Activated T-cell treated with anti-CD3 and anti-CD28 coated beads, Interleukin-2, amount 50 U/mL, for 72 hours (primary cell): ENCODE measurements at places on chromosomes 2 and 18.

- DNase-seq = no peak
Observed at GRCh38 chr2:208546860-208547650, 140.5 kb downstream of the PTH2R start.

GRCh38 chr2:126898636-126899035 is at the start of gene TEX51:
TEX51 (plus strand) TSS chr2:126898890; CDS start chr2:126898919, 29 bp downstream.
- DNase-seq = no peak

- no peak for DNase-seq
Observed at GRCh38 chr2:96903318-96903717, 33.4 kb upstream of the SEMA4C start.

GRCh38 chr18:78790960-78791359 is 188.7 kb upstream of the SALL3 start:
- DNase-seq = no peak

- DNase-seq = no peak
Observed at GRCh38 chr2:26897807-26898479, 50.0 kb downstream of the DPYSL5 start.

- DNase-seq = no peak
Observed at GRCh38 chr2:112835061-112835501, 1.5 kb downstream of the IL1B start.

DNA sequence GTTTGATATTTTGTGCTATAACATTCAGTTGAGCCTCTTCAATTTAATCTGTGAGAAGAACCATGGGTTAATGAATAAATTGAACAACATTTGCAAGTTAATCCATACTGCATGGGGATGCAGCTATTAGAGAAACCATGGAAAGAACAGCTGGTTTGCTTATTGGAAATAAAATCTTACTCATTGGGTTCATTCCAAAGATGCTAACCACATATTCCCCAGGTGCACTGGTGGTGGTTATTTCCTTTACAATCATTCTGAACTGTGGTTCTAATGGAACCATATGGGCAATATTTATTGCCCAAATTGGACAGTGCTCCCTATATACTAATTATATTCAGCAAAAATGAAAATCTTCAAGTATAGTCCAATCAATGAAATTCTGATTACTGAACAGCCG is 1200.4 kb upstream of the CDH2 start:
- DNase-seq = no peak

GRCh38 chr2:227479865-227480475 is 8.0 kb downstream of the AGFG1 start:
- DNase-seq = no peak

- DNase-seq = peak; percentile 89
Observed at GRCh38 chr2:113173542-113174375, at the start of gene PSD4. PSD4 (plus strand) TSS chr2:113173971; CDS start chr2:113182457, 8,486 bp downstream.

DNA sequence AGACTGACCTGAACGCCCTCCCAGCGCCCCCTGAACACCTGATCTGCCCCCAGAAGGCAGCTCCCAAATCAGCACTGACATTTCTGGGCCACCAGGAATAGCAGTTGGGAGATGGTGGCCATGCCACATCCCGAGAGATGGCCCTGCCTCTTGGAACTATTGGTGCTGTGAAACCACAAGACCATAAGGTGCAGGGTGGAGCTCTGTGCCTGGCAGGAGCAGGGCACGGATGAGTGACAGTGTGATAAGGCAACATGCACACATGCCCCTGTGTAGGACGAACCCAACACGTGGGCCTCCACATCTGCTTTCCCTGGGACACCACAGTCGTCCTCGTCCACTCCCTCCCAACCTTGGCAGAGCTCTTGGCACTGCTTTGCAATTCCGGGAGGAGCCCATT is 26.9 kb downstream of the ANO7 start:
- no peak for DNase-seq

- DNase-seq = no peak
Observed at GRCh38 chr2:189163889-189164288, 15.7 kb downstream of the COL5A2 start.

- DNase-seq = no peak
Observed at GRCh38 chr2:220246386-220246785, 619.0 kb downstream of the SLC4A3 start.

GRCh38 chr2:21543630-21544029 is 419.9 kb downstream of the TDRD15 start:
- no peak for DNase-seq

DNA sequence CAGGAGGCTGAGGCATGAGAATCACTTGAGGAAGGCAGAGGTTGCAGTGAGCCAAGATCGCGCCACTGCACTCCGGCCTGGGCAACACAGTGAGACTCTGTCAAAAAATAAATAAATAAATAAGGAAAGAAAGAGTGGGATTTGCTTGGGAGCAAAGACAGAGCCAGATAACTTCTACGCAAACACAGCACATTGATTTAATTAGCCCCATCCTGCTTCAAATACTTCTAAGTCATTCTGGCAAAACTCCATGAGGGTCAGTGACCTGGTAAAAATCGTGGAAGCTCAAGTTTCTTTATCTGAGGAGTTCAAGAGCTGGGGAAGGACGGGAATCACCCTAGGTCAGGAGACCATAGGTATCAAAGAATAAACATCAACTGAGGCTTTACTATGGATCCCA is 70.6 kb upstream of the TCF7L1 start:
- DNase-seq = no peak

DNA sequence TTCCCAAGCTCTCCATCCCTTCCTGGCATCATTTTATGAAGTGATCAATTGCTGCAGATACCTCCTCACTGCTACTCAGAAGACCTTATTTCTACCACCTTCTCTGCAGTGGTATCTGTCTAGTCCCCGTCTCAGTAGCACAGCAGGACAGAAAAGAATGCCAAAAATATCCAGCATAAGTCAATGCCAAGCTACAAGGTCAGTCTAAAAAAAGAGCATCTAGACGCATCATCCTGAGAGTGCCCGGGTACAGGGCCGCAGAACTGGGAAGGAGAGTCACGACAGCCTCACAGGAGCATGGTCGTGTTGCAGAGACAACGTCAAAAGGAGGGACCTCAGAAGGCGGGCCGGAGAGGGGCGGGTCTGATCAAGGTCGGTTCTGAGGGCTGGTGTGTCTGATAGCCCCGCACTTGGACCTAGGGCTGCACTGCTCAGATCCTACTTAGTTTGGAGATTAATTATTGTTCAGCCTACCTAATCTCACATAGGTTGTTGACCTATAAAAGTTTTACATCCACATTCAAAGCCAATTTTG is 24.3 kb upstream of the SNTG2 start:
- DNase-seq = no peak

GRCh38 chr2:167506395-167506794 is 618.1 kb downstream of the XIRP2 start:
- no peak for DNase-seq

GRCh38 chr18:74959216-74959615 is 249.7 kb downstream of the PTGR3 start:
- no peak for DNase-seq

GRCh38 chr2:109212836-109213563 is 84.0 kb downstream of the SH3RF3 start:
- DNase-seq = no peak

GRCh38 chr2:38105922-38106321 is 30.0 kb upstream of the CYP1B1 start:
- DNase-seq = no peak

GRCh38 chr2:29068513-29068912 is 5.8 kb downstream of the PCARE start:
- no peak for DNase-seq

- no peak for DNase-seq
Observed at GRCh38 chr2:172040311-172040710, 40.6 kb downstream of the METAP1D start.

- DNase-seq = no peak
Observed at GRCh38 chr2:199583676-199584075, 125.9 kb upstream of the SATB2 start.

DNA sequence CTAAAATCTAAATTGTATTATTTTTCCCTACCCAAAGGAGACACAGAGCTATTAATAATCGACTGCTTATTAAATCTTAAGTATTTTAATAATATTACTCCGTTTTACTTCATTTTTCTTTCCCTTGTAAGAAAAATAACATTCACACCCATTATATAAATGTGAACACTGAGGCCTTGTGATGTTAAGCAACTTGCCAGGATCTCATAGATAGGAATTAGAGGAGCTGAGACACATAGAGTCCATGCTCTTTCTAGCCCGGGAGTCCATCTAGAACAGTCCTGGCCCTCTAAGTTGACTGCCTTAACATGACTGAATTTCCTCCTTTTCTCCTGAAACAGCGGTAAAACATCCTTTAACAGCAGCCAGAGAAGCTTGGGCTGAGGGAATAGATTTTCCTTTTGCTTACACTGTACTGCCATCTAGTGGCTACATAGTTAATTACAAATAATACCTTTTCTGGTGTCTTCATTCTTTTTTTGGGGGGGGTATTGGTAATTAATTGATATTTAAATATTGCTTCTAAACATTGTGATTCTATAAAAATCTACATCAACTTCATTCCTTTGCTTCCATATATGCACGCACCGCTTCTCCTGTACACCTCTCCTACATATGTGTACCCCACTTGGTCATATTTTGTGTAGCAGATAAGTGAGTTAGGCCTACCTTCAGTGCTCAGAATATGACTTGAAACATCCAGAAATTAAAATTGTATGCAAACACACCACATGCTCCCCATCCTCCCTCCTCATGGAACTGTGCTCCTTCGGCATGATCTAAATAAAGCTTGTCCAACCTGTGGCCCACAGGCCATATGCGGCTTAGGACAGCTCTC is 125.8 kb upstream of the HNMT start:
- peak; percentile 3 for DNase-seq

GRCh38 chr2:6181525-6181924 is 489.3 kb downstream of the SOX11 start:
- no peak for DNase-seq

GRCh38 chr2:160411167-160411566 is 82.4 kb downstream of the RBMS1 start:
- DNase-seq = peak; percentile 56

DNA sequence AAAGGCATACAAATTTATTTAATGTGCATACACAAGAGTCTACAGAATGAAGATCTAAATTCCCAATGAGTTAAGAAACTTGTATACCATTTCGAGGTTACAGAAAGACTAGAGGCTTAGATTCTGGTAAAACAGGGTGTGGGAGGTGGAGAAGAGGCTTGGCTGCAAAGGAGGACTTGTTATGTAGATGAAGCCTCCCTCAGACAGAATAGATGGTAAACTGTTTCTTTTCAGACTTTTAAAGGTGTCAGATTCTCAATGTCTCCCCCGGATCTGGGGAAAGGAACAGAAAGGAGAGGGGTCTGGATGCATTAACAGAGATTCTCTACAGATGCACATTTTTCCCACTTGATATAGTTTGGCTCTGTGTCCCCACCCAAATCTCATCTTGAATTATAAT is 126.0 kb downstream of the ST6GAL2 start:
- DNase-seq = no peak

DNA sequence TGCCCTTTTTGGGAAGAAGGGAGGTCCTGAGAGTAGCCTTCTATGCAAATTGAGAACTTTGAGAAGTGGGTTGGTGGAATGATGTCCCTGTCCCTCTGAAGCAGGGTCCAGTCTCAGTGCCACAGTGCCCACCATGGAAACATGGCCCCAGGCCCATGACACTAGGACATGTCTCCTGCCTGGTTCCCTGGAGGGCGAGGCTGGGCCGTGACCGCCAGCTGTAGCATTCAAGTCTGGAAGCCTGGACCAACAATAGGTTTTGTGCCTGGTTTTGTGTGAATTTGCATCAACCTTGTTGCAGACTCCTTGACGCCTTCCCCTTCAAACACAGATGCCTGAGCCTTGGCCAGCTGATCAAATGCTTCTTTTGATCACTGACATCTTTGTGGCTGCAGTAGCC is 27.5 kb downstream of the ARID5A start:
- DNase-seq = no peak

DNA sequence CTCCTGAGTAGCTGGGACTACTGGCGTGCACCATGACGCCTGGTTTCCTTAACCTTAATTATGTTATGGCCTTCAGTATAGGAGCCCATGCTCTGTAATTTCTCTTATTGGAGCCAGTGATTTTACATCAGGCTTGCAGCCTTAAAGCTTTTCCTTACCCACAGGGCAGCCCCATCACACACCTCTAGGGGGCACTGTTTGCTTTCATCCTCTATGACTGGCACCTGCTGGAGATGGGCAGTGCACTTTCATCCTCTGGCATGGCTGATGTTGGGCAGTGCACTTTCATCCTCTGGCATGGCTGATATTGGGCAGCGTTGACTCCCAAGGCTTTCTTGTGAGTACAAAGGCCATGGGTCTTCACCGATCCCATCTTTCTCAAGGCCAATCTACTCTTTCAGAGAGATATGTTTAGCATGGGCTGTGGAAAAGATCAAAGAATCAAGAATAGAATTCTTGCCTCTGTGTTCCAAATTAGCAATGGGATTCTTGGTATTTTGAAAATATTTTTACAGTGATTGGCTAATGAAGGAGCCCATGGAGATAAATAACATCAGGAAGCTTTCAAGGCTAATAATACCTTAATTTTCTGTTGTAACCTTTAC is 80.7 kb upstream of the MEX3C start:
- peak; percentile 71 for DNase-seq

DNA sequence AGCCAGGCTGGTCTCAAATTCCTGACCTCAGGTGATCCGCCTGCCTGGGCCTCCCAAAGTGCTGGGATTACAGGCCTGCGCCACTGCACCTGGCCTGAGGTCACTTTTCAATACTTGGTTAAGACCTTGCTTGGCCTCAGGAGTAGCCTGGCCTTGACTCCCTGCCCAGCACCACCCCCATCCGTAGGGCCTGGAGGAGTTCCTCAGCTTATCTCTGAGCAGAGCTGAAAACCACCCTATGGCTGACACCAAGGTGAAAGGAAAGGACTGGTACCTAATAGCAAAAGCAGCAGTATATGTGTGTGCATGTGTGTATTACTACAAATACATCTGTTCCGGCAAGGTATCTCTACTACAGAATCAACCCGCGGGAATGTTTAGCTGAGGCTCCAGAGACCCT is 56.0 kb downstream of the STEAP3 start:
- DNase-seq = no peak

DNA sequence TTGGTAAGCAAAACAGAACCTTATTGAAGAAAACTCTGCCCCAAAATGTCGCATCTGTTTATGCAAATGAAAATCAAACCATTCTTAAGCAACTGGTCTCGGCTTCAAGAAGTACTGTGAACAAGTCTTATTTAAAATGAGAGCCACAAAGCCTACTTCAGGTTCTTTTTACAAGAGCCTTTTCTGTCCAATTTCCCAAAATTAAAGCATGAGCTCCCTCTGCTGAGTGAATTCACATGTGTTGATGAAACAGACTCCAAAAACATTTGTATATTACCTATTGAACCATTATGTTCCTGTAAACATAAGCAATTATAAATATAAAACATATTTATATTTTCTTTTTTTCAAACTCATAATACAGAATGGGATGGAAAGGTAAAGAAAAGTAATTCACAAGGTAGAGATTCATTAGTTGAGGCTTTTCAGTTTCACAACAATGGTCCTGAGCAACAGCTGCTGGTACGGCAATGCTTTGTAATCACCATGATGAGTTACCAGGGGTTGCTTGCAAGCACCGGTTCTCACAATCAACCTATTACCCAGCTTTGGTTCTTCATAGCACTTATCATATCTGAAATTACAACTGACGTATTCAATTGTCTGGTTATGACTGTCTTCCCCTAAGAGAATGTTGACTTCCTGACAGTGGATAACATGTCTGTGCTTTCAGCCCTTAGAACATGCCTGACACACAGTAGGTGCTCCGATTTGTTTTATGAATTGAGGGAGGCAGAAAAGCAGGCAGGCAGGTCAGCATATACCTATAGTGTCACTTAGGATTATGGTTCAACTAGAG is 108.4 kb upstream of the BZW1 start:
- DNase-seq = peak; percentile 51
